ENCODE measurements at places on chromosomes 11 and 22.
A peak's percentile ranks its signal among the peaks of the same experiment; 100 is the strongest.

DNA sequence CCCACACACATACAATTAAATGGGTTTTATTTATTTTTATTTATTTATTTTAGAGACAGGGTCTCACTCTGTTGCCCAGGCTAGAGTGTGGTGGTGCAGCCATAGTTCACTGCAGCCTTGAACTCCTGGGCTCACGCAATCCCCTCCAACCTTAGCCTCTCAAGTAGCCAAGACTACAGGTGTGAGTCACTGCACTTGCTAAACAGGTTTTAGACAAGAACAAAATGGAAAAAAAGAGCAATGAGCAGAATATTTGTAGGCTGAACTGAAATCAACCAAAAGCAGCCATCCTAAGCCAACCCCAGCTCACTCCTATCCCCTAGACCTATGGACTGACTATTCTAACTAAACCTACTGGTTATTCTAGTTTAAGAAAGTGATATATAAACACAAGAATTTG lies 37.8 kb downstream of the MRE11 start:
- DNase-seq, result no peak

DNA sequence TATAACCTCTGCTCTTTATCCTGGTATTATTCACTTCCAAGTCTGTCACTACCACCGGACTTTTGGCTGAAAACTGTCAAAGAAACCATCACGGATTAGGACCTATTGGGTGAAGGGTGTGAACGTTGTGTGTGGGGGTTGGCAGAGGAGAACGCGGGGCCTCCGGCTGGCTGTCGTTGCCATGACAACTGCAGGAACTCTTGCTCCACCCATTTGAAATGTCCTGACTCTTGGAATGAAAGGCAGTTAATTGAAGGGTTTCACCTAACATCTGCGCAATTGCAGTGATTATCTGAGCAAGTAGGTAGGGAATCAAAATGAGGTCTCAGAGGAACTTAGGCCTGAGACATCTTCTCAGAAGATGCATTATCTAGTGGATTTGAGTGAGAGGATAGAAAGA lies 60.9 kb upstream of the CLMP start:
- DNase-seq, result no peak

GRCh38 chr11:119907122-119907851 lies 178.3 kb upstream of the NECTIN1 start:
- no peak for DNase-seq

DNA sequence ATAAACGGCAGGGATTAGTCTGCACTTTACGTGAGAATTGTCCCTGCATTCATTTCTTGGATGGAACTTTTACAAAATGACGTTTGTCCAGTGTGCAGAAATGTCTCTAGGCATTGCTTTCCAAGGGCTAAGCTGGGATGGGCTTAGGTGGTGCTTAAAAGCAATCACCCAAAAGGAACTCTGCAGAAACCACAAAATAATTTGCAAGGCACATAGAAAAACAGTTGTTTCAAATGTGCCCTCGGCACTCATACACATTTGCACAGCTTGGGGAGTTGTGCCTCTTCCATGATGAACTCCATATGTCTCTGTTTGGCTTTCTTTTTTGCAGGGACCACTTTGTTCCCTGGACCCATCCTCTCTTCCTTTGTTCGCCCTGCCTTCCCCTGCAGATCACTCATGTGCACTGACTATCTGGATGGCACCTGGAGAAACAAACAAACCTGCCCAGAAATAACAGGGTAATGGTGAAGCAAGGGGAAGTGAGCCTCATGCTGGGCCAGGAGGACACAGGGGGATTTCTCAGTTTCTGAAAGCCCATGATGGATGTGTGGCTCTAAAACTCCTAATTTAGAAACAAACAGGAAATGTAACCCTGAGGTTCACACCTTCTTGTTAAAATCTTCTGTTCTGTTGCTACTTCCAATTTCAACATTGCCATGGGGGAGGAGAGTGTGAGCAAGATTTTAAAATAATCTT lies 150.2 kb downstream of the SNX19 start:
- no peak for DNase-seq

- DNase-seq, result no peak
Observed at GRCh38 chr11:350723-351255, 18.5 kb upstream of the B4GALNT4 start.

GRCh38 chr11:13256216-13256615 lies 21.4 kb upstream of the BMAL1 start:
- DNase-seq, result no peak

DNA sequence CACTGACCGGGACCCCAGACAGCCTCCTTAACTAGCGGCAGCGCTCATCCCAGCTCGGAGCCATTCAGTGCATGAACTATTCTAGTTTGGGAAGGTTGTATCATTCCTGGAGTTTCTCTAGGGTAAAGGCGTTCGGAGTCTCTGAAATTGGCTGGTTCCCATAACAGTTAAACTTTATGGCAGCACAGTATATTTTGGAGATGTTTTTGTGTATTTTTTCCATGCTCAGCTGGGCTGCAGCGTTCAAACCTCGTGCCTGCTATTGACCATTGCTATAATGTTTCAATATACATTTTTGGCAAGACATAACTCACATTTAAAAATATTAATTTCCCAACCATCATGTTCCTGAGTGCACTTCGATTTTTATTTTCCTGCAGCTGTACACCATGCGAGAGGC lies 169.7 kb downstream of the ST3GAL4 start:
- DNase-seq, result no peak

- DNase-seq, result no peak
Observed at GRCh38 chr11:71383461-71383860, 64.7 kb downstream of the DHCR7 start.

- no peak for DNase-seq
Observed at GRCh38 chr11:19455731-19456130, 215.0 kb upstream of the E2F8 start.

DNA sequence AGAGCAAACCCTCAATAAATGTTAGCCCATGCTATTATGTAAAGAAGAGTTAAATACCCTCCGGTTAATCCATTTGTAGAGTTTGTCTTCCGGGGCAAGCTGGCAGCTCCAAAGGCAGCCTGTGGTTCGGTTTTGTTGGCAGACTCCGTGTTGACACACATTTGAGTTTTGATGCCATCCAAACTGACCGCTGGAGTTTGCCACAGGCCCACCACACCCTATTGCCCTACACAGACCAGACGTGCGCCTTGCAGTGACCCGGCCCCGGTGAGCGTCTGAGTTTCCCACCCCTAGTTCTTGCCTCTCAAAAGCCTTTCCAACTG lies 25.1 kb downstream of the ELFN2 start:
- DNase-seq, result no peak

- DNase-seq, result no peak
Observed at GRCh38 chr11:12106101-12106500, 4.3 kb upstream of the MICAL2 start.

DNA sequence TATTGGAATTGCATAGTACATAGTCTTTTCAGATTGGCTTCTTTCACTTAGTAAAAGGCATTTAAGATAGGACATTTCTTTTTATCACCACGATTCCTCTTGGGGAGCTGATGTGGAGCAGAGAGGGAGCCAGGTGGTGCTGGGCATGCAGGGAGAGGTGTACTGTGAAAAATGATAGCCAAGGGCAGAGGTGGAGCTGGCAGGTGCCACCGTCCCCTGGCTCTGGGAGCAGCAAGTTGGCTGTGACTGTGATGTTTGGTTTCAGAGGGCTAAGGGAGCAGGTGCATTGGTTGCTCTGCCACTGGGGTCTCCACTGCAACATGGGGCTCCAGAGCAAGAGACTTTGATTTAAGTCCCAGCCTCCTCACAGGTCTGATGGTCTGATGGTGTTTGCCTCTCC lies 16.5 kb downstream of the SGSM1 start:
- no peak for DNase-seq

- no peak for DNase-seq
Observed at GRCh38 chr11:24171869-24172268, 325.0 kb upstream of the LUZP2 start.

DNA sequence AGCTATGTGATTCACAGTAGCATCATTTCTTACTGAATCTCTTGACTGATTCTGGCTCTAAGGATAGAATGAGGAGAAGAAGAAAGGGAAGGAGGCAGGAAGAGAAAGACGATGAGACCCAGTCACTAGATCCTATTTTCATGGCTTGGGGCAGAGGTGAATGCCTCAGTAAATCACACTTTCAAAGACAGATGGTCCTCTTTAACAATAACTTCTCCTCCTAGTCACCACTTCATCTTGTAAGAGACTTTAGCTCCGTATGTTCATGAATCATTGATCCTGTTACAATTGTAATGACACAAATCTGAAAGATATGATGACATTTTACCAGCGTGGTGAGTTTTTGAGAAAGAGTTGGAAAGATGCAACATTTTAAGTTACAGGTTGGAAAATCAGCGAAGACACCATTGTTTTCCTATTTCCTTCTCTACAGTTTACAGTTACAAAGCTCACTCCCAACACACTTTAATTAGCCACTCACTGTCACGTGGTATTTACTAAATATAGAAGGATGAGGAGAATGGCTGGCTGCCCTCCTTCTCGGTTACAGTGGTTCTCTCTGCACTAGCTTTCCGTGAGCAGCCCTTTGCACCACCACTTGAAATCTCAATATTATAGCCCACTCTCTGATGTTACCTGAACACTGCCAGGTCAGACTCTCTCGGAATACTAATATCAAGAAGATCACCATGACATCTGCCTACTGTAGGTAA lies 205.8 kb downstream of the CADM1 start:
- no peak for DNase-seq

DNA sequence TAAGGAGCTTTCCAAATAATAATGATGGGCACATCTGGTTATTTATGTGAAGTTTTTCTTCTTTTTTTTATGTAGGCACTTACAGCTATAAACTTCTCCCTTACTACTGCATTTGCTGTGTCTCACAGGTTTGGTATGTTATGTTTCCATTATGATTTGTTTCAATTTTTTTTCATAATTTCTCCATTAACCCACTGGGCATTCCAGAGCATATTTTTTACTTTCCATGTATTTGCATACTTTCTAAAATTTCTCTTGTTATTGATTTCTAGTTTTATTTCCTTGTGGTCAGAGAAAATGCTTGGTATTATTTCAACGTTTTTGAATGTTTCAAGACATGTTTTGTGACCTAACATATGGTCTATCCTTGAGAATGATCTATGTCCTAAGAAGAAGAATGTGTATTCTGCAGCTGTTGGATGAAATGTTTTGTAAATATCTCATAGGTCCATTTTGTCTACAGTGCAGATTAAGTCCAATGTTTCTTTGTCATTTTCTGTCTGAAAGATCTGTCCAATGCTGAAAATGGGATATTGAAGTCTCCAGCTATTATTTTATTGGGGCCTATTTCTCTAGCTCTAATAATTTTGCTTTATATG lies 362.1 kb downstream of the DDX10 start:
- DNase-seq, result no peak

- DNase-seq, result no peak
Observed at GRCh38 chr11:36162006-36162882, 127.0 kb downstream of the COMMD9 start.

- DNase-seq, result no peak
Observed at GRCh38 chr11:16603245-16603644, 135.2 kb upstream of the C11orf58 start.

- no peak for DNase-seq
Observed at GRCh38 chr11:87193756-87194470, 156.2 kb downstream of the TMEM135 start.

DNA sequence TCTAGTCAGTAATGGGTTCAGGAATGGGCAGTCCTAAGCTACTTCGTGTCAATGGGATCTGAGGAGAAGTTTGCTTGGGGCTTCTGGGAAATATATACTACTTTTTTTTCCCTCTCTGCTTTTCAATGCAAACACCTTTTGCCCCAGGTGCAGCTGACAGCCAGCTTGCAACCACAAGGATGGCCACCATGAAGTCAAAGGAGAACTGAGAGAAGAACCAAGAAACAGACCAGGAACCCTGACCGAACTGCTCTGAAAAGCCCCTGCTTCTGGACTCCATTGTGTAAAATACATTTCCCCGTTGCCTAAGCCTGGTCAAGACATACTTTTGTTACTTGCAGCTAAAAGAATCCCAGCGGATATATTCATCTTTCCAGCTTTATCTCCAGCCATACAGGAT lies 20.1 kb upstream of the CD44 start:
- DNase-seq, result no peak

DNA sequence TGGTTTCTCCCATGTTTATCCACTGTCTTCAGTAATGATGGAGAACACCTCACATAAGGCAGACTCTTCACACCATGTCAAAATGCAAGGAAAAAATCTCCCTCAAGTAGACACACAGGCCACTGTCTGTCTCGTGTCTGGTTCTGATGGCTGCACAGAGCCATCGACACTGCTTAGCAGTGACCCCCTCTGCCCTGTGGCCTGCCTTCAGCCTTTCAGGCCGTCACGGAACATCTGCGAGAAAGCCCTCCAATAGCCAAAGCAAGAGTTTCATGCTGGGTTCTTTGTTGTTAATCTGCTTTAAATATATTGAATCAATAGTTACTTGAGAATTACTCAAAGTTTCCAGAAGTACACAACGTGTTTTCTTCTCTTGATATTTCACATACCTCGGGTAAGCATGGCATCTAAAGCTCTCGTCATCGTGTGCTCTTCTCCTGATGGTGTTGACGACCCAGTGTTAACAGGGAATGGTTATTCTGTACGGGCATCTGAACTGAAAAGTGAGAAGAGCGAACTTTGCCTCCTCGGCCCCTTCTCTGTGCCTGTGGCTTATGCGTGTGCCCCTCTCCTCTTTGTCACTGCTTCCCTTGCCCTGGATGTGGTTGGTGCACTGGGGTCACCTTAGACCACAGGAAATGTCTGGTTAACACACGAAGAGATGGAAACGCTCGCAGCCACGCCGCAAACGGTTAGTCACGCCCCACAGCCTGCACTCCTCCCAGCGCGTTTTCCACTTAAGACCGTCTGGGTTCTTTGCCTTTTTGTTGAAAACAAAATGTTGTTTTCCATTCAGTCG lies 33.4 kb upstream of the CTTN start:
- peak; percentile 32 for DNase-seq

GRCh38 chr11:69199583-69200315 lies 44.0 kb downstream of the SMIM38 start:
- no peak for DNase-seq

DNA sequence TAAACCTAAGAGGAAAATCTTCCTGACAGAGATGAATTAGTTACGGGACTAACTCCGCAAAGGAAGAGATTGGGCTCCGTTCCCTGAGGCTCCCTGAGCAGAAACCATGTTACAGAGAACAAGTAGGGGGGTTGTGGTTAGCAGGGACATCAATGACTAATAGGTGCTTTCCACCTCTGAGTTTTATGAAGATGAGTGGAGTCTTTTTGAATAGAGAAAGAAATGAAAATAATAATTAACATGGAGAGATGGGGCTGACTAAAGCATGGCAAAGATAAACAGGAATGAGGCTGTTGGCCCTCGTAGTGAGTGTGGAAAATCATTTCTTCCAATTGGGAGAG lies 47.5 kb upstream of the PICALM start:
- no peak for DNase-seq

GRCh38 chr11:87666730-87667129 lies 508.5 kb downstream of the RAB38 start:
- DNase-seq, result no peak

DNA sequence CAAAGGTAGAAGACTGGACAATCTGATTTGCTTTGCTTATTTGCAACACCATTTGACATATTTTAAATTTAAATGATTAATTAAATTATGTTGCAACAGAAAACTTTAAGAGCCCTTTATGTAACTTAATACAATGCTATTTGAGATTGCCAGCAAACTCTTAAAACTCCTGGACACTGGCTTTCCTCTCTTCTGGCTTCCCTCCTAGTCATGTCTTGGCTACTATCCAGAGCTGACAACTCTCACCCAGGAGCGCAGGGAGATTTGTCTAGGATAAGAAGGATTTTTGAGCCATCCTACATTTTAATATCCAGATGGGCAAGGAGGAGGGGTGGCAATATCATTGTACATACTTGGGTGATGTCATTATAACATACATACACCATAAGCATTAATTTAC lies 134.3 kb downstream of the ELP4 start:
- DNase-seq, result no peak

- no peak for DNase-seq
Observed at GRCh38 chr11:69135420-69136363, 20.0 kb upstream of the SMIM38 start.

Data from stimulated activated CD8-positive, alpha-beta memory T cell treated with anti-CD3 and anti-CD28 coated beads, Interleukin-7, amount 100 ng/mL, for 1 hour (primary cell).